ENCODE measurements at places on chromosomes 16 and 17.
A peak's percentile ranks its signal among the peaks of the same experiment; 100 is the strongest.

DNA sequence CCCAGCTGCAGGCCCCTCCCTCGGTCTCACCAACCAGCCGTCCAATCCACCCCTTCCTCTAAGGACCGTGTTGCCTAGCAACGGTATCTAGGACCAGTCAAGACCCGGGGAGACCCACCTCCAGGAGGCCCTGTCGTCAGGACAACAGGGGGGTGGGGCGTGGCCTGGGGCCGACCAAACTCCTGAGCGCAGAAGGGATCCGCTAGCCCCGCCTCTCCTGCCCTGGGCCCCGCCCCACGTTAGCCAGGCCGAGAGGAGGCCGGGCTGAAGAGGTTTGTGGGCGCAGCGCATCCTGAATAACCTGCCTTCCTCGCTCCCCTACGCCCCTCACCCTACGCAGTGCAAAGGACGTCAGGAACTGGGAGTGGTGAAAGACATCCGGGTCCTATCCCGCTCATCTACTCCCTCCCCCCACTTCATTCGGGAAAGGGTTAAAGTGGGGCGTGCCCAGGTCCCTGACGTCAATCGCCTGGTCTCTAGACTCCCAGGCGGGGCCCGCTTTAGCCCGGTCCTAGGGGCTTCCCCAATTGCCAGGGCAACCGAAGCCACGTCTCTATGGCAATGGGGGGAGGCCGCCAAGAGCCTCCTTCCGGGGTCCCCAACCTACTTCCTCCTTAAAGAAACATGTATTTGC, 14.7 kb downstream of the DLG4 start:
- DNase-seq: no peak

DNA sequence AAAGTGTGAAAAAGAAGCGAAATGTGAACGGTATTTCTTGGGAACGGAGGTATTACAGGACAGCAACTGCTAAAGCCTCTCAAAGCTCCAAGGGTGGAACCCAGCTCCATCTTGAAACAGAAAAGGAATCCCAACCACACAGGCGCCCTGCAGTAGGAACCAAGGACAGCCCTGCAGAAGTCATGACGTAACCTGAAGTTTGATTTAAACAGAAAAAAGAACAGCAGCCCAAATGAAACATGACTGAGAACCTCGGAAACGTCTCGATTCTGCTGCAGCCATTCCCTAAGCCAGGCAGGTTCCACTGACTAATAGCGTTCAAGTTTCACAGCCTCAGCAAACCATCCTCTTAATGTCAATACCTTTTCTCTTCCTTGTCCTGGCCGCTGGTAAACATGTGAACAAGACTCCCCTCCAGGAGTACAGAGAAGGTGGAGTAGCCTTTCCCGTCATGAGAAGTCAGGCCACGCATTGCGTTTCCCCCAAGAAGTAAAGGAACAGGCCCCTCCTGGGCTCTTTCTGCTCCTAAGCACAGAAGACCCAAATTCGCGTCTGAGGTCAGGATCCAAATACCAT, 20.1 kb downstream of the SIAH1 start:
- DNase-seq: no peak

- no peak for DNase-seq
These were observed 34.2 kb downstream of the TBC1D3B start for GRCh38 chr17:36142235-36142634.

DNA sequence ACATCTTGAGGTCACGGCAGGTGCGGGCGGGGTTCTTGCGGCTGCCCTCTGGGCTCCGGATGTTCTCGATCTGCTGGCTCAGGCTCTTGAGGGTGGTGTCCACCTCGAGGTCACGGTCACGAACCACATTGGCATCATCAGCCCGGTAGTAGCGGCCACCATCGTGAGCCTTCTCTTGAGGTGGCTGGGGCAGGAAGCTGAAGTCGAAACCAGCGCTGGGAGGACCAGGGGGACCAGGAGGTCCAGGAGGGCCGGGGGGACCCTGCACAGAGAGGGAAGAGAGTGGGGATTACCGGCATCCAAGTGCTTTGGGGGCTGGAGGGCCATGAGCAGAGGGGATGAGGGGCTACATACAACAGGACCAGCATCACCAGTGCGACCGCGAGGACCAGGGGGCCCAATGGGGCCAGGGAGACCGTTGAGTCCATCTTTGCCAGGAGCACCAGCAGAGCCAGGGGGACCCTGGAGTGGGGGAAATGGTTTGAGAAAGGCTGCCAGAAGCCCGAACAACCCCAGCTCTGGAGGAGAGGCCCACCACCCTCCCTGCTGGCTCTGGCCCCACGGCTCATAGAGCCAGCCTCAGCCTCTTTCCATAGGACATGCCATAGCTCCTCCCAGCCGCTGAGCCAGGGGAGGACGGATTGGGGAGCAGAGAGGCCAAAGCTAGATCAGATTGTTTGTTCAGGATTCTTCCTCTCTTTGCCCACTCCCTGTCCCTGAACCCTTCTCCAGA, 14.6 kb downstream of the COL1A1 start:
- DNase-seq: no peak

DNA sequence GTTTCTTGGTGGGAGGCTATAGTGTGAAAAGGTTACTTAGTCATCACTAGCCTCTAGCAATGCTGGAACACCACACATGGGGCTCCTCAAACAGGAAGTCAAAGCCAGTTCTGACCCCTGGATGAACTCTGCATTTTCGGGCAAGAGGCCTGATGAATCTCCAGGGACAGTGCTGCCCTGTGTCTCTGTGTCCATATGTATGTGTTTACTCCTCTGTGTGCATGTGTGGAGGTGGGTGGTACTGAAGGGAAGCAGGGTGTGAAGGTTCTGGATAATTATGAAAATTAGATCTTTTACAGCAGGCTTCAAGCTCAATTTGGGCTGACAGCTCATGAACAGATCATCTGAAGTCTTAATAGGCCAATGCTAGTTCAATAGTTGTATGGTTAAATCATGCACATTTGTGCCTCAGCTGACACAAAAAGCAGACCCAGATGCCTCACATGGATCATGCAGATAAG, 133.6 kb downstream of the SNX11 start:
- no peak for DNase-seq

- no peak for DNase-seq
These were observed 585.5 kb upstream of the SOX9 start for GRCh38 chr17:71535321-71535720.

- DNase-seq: no peak
These were observed 116.8 kb upstream of the SOX9 start for GRCh38 chr17:72004011-72004427.

GRCh38 chr17:20157001-20157310, 147.8 kb downstream of the SPECC1 start:
- DNase-seq: no peak

DNA sequence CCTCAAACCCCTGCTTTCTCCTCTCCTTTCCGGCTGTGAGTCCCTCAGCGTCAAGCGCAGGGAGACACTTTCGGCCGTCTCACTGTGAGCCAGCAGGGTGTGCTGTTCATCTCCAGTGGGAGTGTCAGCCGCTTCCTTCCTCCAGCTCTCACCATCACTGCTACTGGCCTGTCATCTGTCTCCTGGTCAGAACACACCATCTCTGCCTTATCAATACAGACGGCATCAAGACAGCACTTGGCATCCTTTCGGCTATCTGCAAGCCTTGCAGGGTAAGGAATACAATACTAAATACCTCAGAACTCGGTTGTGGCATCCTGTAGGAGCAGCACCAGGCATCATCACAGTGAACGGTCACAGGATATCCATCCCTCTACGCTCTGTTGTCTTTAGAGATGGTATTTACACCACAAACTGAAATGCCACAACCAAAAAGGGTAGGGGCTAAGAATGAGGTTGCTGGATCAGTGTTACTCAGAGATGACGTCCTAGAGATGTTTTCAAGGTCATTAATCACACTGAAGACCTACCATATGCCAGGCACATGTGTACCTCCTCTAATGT, 20.7 kb upstream of the CMTM4 start:
- DNase-seq: no peak

DNA sequence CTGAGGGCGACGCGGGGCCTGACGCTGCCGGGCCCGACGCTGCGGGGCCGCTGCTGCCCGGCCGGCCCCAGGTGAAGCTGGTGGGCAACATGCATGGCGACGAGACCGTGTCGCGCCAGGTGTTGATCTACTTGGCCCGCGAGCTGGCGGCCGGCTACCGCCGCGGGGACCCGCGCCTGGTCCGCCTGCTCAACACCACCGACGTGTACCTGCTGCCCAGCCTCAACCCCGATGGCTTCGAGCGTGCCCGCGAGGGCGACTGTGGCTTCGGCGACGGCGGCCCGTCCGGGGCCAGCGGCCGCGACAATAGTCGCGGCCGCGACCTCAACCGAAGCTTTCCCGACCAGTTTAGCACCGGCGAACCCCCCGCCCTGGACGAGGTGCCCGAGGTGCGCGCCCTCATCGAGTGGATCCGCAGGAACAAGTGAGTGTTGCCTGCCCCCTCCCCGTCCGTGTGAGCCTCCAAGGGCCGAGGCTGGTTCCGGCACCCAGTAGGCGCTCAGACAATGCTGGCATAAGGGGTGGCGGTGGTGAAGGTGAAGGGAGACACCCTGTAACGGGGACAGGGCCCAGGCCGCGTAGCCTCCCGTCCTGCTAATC, 676 bp downstream of the CPD start:
- no peak for DNase-seq

- DNase-seq: no peak
These were observed 160.9 kb downstream of the MAP2K6 start for GRCh38 chr17:69575346-69575761.

- DNase-seq: no peak
These were observed 27.8 kb upstream of the MRTFB start for GRCh38 chr16:14043278-14043677.

DNA sequence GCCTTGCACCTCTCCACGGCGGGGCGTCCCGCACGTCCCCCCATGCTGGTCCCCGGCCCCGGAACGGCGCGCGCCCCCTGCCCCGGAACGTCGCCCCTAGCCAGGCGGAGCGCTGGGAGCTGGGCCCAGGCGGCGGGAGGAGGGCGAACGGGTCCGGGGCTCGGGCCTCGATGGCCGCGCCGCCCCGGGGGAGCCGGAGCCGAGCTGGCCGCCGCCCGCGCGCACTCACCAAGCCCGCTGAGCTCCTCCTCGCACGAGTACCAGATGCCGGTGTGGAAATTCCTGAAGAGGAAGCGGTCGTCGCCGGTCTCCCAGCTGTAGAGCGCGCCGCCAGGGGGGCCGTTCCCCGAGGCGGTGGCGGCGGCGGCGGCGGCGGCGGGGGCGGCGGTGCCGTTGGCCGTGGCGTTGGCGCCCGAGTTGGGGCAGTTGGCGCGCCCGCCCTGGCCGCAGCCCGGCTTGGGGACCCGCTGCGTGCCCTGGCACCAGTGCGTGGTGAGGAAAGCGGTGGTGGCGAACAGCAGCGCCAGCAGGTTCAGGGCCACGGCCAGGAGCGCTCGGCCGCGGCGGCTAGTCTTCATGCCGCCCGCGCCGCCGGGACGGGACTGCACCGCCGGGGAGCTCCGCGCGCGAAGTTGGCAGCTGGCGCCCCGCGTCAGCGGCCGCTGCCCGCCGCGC, 530 bp downstream of the GSG1L start:
- no peak for DNase-seq

- DNase-seq: no peak
These were observed 84.9 kb downstream of the NPIPB11 start for GRCh38 chr16:29321585-29321984.

DNA sequence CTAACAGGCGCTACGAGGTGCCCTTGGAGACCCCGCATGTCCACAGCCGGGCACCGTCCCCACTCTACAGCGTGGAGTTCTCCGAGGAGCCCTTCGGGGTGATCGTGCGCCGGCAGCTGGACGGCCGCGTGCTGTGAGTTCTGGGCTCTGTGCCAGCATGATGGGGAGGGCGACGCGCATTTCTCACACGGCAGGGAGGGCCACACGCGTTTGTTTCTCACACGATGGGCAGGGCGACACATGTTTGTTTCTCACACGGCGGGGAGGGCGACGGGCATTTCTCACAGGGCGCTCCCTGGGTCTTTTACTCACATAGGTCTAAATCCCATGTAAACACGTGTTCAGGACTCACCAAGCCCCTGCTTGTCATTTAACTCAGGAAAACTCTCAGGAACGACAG, 4.4 kb downstream of the GAA start:
- no peak for DNase-seq

- no peak for DNase-seq
These were observed 22.2 kb upstream of the CLEC18A start for GRCh38 chr16:69928856-69929400.

- no peak for DNase-seq
These were observed 234.3 kb upstream of the CIBAR2 start for GRCh38 chr16:85346404-85347212.

DNA sequence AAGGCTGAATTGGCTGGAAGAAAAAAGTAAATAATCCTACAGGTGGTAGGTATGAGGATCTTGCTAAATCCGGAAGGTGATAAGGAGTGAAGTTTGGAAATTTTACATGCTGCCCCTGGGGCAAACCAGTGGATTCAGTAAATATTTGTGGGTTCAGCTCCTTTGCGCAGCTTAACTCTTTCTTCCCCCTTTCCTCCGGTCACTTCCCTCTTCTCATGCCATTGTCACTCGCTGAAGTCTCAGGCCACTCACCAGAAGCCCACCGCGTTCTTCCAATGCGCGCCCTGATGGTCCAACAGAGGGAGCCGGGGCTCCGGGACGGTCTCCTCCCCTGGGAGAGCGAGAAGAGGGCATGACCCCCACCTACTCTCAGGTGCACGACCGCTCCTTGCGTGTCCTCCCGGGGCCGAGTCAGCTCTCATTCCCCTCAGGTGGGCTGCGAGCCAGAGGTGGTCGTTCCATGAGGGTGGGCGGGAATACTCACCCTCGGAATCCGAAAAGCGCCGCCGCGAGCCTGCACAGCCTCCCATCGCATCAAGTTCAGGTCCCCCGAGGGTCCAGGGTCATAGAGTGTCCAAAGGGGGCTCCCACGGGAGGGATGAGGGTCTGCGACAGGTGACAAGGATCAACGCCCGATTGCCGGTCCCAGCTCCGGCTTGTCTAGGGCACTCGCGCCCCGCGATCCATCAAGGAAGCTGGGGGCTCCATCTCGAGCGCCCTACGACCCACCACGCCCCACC, 474 bp downstream of the CLN3 start:
- DNase-seq: peak; percentile 4

GRCh38 chr17:56319531-56319930, 166.3 kb downstream of the ANKFN1 start:
- DNase-seq: no peak

DNA sequence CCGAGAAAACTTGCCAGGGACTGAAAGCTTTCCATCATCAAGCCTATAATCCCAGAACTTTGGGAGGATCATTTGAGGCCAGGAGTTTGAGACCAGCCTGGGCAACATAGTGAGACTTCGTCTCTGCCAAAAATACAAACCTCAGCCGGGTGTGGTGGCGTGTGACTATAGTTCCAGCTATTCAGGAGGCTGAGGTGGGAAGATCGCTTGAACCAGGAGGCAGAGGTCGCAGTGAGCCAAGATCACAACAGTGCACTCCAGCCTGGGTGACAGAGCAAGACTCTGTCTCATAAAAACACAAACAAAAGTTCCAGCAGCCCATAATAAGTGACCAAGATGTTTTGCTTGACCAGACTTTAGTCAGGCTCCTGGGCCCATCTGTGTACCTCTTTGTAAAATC, 1.9 kb downstream of the MEAK7 start:
- no peak for DNase-seq

GRCh38 chr17:58156839-58157803, 8.9 kb downstream of the OR4D1 start:
- DNase-seq: no peak

DNA sequence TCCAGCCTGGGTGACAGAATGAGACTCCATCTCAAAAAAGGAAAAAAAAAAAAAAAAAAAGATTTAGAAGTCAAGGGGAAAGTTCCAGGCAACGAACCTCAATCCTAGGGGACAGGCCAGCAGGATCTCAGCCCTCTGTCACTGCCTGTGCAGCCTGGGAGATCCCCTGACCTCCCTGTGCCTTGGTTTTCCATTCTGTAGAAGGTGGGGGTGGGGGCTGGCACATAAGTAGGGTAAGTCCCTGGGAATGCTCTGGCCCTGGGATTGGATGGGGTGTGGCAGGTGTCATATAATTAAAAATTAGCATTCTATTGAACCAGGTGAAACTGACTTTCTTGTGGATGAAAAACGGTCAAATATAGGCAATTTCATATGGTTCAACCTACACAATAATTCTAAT, 90.5 kb downstream of the C16orf78 start:
- no peak for DNase-seq

All from SIG-M5 (cell line).